ENCODE measurements at places on chromosomes 6 and 20.
A peak's percentile ranks its signal among the peaks of the same experiment; 100 is the strongest.

DNA sequence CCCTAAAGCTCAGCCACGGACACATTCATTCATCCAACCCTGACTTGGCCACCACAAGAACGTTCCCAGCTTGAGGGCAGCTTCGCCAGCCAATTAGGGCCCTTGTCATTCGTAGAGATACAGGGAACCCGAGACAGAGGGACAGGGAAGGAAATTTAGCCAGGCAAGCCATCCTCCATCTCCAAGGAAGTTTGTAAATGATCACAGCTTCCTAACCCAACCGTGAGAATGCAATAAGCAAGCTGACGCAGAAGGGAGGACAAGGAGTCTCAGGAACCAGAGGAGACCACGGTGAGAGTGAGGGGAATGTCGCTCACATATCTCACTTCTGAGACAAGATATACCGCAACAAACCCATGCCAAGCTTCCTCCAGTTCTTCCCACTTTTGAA lies 1.4 kb downstream of the TRAM2 start:
- no peak for DNase-seq

GRCh38 chr6:161755080-161755479 lies 481.2 kb upstream of the AGPAT4 start:
- no peak for DNase-seq

DNA sequence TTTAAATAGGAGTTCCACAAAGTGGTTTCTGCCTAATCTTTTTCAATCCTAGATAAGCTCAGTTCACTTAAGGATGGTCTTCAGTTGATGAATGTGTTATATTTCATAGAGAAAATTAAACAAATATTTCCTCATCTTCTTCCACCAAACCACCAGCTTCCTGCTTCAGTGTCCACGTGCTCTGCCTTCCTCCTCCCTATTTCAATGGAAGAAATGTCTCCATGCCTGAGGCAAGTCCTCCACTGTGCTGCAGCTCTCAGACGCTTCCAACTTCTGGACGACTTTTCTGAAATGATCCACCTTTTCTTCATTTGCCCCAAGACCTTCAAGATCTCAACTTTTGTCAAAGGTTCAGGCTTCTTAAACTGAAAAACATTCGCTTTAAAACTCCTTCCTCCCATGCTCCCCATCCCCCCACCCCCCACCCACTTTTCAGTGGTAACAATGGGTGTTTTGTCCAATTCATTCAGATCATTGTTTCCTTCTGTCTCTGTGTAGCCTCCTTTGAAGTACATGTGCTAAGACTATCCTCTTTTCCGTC lies 25.3 kb upstream of the FABP7 start:
- DNase-seq, result no peak

GRCh38 chr6:8237668-8238067 lies 135.3 kb upstream of the EEF1E1 start:
- DNase-seq, result no peak

GRCh38 chr6:12968839-12969558 lies 252.4 kb downstream of the PHACTR1 start:
- DNase-seq, result no peak

DNA sequence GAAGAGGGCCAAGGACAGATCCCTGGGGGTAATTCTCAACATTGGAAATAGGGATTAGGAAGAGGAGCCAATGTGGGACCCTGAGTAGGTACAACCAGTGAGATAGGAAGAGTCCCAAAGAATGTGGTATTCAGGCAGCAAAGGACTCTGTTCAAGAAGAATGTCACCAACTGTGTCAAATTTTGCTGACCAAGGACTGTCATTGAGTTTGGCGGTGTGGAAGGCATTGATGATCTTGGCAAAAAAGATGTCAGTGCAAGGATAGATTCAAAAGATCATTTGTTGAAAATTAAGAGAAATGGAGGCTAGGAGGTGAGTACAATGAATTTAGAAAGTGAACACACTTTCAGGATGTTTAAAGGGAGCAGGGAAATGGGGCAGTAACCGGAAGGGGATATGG lies 82.4 kb upstream of the SUPT3H start:
- DNase-seq, result no peak

DNA sequence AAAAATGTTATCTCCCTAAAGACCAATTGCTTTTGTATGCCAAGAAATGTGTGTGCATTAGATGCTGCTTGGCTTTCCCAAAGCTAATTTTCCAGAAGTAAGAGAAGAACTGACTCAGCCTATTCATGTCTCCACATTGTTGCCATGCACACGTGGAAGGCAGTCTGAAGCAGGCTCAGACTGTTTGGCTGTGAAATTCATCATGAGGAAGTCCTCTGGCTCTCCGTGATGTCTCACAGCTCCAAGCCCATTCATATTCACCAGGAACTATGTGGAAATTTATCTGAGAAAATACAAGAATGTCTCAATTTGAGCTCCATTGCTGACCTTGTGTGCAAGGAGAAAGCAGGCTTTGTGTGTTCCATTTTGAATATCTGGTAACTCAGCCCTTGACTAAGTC lies 1022.2 kb upstream of the GJE1 start:
- DNase-seq, result no peak

DNA sequence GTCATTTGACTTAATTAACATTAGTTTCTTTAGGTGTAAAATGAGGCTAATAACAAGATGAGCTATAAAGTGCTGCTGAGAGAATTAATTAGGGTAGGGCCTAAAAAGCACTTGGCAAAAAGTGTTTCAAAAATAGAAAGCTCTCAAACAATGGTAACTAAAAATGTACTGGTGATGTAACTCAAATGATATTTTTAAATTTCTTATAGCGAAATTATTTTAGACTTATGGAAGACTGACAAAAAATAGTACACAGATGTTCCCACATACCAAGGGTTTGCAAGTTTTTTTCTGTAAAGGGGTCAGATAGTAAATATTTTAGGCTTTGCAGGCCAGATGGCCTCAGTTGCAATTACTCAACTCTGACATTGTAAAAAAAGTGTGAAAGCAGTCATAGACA lies 190.7 kb upstream of the UFL1 start:
- no peak for DNase-seq

DNA sequence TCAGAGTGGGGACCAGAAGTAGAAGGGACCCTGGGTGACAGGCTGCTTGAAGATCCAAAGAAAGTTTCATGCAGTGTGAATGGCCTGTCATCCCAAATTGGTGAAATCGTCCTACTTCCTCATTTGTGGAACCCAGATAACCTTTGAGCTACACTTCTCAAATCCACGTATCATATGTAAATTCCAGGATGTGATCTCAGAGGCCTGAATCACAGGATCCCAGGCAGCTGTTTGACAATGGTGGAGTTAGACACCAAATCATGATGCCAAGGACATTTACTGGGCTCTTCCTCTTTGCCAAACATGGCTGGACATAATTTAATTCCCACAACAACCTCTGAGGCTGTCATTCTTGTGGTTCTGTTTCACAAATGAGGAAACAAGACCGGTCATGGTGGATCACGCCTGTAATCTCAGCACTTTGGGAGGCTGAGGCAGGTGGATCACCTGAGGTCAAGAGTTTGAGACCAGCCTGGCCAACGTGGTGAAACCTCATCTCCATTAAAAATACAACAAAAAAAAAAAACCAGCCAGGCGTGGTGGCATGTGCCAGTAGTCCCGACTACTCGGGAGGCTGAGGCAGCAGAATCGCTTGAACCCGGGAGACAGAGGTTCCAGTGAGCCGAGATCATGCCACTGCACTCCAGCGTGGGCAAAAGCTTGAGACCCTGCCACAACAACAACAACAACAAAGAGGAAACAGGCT lies 39.9 kb upstream of the TTPAL start:
- DNase-seq, result no peak

GRCh38 chr6:7152462-7152861 lies 44.7 kb downstream of the RREB1 start:
- DNase-seq, result no peak

- DNase-seq, result no peak
Measured at GRCh38 chr6:20719980-20720379, 185.7 kb downstream of the CDKAL1 start.

DNA sequence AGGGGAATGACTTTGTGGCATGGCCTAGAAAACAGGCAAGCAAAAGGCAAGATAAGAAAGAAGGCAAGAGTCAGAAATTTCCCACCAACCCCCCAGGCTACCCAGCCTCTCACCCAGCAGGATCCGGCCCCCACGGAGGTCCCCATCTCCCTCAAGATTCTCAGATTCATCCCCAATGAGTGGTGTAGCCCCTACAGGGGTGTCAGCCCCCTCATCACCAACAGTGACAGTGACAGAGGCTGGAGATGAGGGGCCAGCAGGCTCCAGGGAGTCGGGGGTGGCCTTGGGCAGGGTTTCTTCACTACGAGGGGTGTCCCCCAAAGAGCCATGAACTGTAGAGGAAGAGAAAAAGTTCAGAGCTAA lies 1.0 kb downstream of the EHMT2 start:
- no peak for DNase-seq

- no peak for DNase-seq
Measured at GRCh38 chr6:138201836-138202235, 16.5 kb downstream of the PBOV1 start.

DNA sequence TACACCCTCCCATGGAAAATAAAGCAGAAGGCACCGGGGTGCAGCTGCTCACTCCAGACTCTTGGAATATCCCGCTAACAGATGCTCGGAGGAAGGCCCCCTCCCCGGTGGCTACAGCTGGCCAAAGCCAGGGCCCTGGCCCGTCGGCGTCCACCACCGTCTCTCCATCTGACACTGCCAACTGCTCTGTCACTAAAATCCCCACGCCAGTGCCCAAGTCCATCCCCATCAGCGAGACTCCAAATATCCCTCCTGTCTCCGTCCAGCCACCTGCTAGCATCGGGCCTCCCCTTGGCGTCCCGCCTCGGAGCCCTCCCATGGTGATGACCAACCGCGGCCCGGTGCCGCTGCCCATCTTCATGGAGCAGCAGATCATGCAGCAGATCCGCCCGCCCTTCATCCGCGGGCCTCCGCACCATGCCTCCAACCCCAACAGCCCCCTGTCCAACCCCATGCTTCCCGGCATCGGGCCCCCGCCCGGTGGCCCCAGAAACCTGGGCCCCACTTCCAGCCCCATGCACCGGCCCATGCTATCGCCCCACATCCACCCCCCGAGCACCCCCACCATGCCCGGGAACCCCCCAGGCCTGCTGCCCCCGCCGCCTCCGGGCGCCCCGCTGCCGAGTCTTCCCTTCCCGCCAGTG lies 143.9 kb downstream of the SOBP start:
- DNase-seq, result no peak

DNA sequence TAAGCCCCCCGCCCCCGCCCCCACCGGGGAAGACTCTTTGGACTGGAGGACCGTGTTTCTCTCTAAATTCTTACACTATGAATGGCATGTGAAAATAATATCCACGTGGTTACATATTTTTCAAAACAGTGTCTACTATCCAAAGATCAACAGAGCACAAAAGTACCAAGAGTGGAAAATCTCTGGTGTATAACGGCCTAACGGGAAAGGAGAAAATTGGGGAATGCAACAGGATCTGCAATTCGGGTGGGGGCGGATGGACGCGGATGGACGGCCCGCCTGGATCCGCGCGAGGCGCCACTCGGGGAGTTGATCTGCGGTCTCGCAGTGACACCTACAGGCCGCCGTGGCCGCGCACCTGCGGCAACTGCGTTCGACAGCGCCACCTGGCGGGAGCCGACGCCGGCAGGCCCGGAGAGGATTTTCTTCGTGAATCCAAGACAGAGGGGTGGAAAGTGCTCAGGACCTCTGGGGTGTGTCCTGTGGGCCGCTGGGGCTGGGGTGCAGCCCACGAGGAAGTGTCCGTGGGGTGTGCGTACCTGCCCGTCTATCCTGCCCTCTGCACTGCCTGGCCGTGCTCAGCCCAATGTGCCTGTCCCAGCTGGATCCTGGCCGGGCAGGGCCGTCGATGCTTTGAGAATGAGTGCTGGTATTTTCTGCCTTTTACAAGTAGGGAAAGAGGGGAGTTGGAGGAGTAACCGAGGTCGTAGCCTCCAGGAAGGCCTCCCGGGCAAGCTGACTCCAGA lies 18.6 kb downstream of the ANKRD60 start:
- DNase-seq, result peak; percentile 85

DNA sequence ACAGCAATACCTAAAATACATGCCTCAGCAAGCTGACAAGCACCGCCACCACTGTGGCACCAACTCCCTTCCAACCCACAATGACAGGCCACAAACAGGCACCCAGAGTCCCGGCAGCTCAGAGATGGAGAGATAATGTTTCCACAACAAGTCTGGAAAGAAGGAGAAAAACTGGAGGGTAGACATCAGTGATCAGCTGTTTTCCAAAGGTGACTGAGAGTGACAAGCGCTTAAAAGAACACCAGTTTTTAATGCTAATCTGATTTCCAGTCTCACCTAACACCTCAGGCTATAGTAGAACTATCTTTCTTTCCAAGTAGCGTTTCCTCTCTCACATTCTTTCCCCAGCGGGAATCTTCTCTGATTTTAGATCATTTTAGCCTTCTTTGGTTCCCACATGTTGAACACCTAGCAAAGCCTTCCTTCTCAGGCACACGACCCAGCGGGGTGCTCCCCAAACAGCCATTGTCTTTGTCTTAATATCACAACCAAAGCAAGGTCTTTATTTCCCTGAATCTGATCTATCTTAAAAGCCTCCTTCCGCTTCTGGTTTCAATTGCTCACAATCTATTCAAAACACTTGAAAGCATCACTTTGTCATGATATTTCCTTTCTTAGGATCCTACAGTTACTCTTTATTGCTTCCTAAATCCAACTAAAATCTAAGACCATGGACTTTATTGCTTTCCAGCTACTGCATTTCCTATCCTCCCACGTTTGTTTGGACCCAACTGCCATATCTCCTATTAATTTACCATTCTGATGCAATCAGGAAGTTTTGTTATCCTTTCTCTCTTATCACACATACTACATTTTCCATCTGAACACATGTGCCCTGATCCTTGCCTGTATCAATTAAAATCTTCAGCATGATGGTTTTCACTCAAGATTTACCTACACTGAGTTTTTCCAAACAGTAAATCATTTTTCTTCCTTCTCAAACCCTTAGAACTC lies 282.7 kb downstream of the ADGB start:
- DNase-seq, result no peak

GRCh38 chr6:62974452-62974851 lies 236.8 kb upstream of the FKBP1C start:
- DNase-seq, result no peak

DNA sequence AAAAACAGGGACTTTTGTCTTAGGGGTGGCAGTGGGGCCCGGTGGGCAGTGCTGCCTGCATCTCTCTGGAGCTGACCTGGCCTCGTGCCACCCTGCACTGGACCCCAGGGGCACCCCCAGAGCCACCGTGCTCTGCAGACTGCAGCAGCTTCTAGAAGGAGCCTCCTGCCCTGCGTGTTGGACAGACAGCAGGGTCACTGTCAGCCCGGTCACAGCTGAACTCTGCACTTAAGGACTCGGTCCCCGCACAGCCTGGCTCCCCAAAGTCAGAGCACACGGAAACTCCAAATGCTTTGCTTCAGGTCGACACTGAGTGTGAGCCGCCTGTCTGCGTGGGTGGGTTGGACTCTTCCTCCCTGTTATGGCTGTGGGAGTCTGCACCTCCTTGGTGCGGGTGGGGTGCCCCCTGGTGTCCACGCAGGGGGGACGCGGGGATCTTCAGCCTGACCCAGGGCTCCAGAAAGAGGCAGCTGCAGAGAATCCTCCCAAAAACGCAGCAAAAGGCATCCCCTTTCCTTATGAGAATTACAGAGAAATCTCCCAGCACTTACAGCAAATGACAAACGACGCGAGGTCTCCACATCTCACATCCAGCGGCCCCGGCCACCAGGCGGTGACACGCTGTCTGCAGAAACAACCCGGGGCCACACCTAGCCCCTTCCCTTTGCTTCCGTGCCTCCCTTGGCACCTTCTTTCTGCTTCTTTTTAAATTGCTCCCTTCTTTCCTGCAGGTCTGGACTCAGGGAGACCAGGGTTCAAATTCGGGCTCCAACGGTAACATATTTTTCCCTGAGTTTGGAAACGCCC lies 36.3 kb upstream of the DACT2 start:
- DNase-seq, result peak; percentile 69

All from RPMI8226 (cell line).